ENCODE measurements at places on chromosomes 7 and 10. TPM values are rescaled to one million over a fixed set of nuclear protein-coding genes. Genes with fewer than 3 reads are reported as not detected.

The LIPN gene
- total RNA-seq: not detected

The ETV1 gene
- total RNA-seq: 7.8 TPM

The SPDYE11 gene
- total RNA-seq: not detected

The ZNF736 gene
- total RNA-seq: 2.9 TPM

The SLC29A3 gene
- 1.3 TPM for total RNA-seq

The ZWINT gene
- total RNA-seq: 56.8 TPM

The ANKRD26 gene
- total RNA-seq: 8.4 TPM

The SSC4D gene
- 0.65 TPM for total RNA-seq

The SCART1 gene
- total RNA-seq: 0.76 TPM

The CALCR gene
- total RNA-seq: not detected

The IFIT1 gene
- total RNA-seq: 164 TPM

The DNAJC12 gene
- 4.2 TPM for total RNA-seq

The TMEM120A gene
- 27.2 TPM for total RNA-seq

The ZNF488 gene
- not detected for total RNA-seq

The MXI1 gene
- total RNA-seq: 4.5 TPM

The TACC2 gene
- 4.9 TPM for total RNA-seq

The FAM13C gene
- not detected for total RNA-seq

The SPDYE2 gene
- total RNA-seq: not detected

The HOXA3 gene
- 1.4 TPM for total RNA-seq

The MBL2 gene
- total RNA-seq: not detected
